ENCODE measurements at places on chromosomes 5 and 9.

- no peak for DNase-seq
These were observed 83.5 kb upstream of the MINAR2 start for GRCh38 chr5:129664336-129664937.

- DNase-seq: no peak
These were observed 62.9 kb downstream of the SMIM23 start for GRCh38 chr5:171848486-171848885.

GRCh38 chr9:132169672-132170392 lies 8.0 kb downstream of the NTNG2 start:
- DNase-seq: no peak

DNA sequence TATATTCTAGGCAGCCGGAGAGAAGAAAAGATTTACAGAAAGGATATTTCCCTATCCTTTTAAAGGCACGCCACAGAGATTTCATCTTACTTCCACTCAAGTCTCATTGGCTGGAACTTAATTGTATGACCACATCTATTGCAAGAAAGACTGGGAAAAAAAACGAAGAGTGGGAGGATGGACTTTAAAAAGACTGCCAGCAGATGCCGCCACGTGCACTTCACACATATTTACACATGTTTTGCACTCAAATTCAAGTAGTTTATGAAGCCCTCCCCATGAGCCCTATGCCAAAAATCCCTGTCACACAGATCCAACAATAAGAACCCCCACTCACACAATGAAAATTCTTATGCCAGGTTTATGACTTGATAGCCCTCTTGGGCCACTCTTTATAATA lies 138.5 kb upstream of the TYRP1 start:
- no peak for DNase-seq

- DNase-seq: no peak
These were observed 12.2 kb upstream of the CLINT1 start for GRCh38 chr5:157870837-157871834.

- no peak for DNase-seq
These were observed 51.2 kb downstream of the SIL1 start for GRCh38 chr5:139146809-139147482.

GRCh38 chr5:27590503-27590902 lies 552.1 kb upstream of the CDH9 start:
- no peak for DNase-seq

DNA sequence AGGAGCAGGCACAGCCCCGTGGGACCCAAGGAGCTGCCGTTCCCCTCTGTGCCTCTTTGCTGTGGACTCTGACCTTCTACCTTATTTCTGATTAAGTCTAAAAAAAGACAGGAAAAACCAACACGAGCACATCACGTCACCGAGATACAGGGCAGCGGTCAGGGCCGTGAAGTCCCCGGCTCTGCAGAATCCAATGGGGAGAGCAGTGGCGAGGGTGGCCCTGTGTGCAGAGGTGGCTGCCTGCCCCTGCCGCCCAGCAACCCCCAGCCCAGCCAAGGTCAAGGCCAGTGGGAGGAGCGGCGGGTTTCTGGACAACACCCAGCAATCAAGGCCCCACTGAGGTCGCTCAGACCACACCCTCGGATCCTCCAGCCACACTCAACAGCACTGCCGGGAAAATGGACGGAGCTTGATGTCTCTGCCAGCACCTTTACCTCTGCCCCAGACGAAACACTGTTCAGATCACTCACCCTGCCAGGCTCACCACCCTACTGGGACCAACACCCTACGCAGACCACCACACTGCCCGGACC lies 32.7 kb upstream of the SLC9A3 start:
- DNase-seq: no peak

DNA sequence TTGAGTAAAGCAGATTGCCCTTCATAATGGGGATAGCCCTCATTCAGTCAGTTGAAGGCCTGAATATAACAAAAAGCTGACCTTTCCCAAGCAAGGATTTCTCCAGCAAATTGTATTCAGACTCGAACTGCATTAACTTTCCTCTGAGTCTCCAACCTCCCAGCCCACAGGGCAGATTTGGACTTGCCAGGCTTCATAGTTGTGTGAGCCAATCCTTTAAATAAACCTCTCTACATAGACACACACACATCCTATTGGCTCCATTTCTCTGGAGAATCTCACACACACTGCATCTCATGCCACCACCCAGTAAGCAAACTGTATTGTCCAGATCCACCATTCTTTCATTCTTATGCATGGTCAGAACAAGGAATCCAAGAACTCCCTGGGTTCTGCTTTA lies 225.1 kb downstream of the MPDZ start:
- DNase-seq: no peak

GRCh38 chr5:88895681-88896501 lies 12.9 kb upstream of the MEF2C start:
- DNase-seq: no peak

GRCh38 chr5:132493821-132494220 lies 3.2 kb upstream of the IRF1 start:
- no peak for DNase-seq

- DNase-seq: no peak
These were observed 114.8 kb upstream of the DAPK1 start for GRCh38 chr9:87382900-87383299.

GRCh38 chr5:42751044-42751443 lies 5.6 kb upstream of the CCDC152 start:
- no peak for DNase-seq

DNA sequence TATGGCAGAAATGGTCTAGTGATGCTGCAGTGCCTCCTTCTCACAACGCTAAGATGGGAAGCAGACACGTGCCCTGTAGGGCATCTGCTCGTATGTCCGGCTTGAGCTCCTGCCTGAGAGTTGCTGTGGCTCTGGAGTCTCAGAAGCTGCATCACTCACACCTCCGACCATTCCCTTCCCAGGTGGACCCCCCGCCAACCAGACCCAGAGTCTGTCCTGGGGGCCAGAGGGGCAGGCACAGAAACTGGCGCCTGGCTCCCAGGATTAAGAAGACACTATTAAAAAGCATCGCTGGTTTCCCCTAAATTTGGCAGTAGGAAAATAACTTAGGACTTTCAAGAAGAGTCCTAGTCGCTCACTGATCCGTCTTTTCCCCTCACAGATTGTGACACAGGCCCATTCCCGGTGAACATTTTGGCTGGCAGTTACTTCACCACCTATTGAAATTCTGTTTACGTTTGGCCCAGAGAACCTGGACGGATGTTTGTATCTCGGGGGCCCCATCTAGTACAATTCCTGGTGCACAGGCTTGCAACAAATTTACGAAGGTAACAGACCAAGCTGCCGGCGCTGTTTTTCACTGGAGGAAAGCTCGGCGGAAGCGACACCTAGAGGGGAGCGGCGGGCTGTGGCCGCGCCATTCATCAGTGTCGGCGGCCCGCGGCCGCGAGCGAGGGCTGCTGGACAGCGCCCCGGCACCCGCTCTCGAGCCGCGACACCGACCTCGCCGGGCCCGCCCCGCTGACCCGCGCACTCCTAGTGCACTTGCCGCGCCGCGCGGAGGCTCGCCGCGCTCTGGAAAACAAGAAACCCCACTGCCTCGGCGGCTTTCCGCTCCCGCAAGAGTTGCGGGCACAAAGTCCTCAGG lies 1.6 kb downstream of the FSTL4 start:
- DNase-seq: no peak

DNA sequence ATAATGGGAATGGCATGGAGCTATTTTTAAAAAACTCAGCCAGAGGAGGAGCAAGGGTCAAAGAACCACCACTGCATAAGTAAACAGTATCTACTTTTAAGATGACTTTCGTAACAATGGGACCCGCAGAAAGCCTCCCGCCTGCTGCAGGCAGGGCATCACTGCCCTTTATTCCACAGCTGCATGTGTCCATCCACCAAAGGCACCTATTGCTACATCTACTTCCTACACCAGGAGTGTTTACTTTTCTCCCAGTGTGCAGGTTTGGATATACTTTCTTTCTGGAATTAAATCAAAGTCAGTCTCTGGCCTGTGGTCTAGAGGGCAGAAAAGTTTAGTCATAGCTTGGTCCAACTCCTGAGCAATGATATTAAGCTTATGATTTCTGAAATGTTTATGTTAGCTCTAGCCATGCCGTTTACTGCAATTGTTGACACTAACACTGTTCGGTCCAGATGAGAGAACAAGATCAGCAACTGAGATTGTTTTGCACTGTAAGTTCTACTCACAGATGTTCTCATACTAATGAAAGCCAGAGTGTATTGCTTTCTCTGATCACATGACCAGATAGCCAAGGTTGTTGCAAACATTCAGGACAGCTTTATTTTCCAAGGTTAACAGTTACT lies 391.5 kb downstream of the FGF10 start:
- no peak for DNase-seq

DNA sequence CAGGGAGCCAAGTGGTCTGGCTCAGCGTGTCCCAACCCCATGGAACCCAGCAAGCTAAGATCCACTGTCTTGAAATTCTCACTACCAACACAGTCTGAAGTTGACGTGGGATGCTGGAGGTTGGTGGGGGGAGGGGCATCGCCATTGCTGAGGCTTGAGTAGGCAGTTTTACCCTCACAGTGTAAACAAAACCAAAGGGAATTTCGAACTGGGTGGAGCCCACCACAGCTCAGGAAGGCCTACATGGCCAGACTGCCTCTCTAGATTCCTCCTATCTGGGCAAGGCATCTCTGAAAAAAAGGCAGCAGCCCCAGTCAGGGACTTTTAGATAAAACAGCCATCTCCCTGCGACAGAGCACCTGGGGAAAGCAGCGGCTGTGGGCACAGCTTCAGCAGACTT lies 17.1 kb upstream of the FBXL17 start:
- DNase-seq: no peak

DNA sequence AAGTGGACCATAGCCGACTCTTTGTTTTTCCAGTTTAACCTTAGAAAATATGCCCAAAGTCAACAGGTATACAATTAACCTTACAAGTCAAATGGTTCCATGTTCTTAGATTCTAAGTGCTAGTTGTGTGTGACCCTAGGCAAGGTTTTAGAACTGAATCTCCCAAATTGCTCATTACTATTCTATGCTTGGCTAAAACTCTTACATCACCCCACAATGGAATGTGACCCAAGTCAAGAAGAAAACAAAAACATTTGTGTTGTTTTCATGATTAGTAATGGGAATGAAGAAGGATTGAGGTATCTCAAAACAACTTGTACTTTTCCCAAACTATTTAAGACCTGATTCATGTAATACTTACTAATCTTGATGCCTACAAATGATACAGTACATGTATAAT lies 159.2 kb downstream of the ARRDC3 start:
- no peak for DNase-seq

GRCh38 chr9:77438653-77439052 lies 209.5 kb downstream of the GNA14 start:
- DNase-seq: no peak

- DNase-seq: no peak
These were observed 10.2 kb downstream of the NREP start for GRCh38 chr5:111746791-111747190.

GRCh38 chr5:93188876-93189485 lies 392.0 kb downstream of the NR2F1-AS1 start:
- DNase-seq: no peak

DNA sequence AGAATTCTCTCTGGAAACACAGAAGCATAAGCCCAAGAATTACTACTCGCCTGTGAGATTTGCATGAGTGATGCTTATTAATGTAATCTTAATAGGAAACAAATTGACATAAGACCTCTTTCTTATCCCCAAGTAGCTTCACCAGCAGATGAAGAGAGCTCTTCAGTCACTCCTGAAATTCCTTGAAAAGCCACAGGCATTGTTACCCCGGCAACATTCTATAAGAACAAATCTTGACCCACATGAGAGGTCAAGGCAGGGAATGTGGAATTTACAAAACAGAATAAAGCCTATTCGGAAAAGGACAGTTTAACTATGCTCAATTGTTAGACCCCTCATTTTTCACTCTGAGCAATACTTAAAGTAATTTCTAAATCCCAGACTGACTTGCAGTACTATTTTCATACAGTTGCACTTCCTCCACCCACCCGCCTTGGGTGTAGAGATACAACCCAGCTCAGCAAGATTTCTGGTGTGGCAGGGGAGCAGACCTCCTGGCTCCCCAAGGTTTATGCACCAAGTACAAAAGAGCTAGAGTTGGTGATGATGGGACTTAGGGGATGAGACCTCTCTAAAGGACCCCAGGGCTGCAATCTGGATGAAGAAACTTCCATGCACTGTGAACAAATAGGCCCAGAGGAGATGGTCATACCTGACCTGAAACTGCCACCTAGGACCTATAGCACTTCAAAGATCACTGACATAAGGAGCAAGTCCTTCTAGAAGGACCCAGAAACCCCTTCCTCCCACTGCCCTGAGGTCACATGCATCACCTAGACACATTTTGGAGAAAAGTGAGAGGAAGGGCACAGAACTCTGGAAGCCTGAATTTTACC lies 242.1 kb downstream of the ZNF608 start:
- DNase-seq: no peak

- DNase-seq: no peak
These were observed 32.9 kb downstream of the PALM2AKAP2 start for GRCh38 chr9:109812818-109813281.

DNA sequence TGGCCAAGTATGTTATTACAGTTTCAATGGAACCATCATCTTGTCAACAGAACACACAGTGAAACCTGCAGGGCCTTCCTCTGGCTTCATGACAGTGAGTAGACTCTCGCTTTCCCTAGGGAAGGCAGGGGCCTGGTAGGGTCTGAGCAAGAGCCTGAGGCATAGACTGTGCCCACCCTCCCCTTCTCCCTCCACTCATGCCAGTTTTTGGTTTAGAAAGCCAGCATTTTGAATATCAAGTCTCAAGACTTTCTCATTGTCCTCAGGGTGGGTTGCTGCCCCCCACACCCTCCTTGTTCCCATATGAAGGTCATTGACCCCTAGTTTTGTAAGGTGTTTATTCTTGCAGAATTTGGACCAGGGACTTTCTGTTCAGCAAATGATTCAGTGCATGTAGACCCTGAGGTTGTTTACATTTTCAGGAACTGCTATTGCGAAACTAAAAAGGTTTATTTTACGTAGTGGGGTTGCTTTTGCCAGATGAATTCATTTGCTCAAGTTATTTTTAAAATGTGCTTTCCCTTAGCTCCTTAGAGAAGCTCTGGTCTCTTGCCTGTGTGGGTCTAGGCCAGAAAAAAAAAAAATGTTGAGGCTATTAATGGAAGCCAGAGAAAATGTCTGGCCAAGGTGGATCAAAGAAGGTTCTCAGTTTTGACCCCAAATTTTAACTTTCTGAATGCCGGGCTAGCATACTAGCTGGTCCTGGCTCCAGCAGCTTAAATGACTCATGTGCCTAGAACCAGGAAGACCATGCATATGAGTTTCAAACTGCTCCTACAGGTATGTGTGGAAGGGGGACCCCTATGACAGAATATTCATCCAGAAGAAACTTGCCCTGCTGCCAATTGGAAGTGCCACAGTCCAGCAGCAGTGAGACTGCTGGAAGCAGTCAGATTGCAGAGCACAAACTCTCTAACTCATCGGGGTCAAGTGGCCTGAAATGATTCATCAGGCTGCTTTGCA lies 10.1 kb upstream of the MOB3B start:
- no peak for DNase-seq

All from cortex of kidney (tissue), 1 donor.